ENCODE measurements at places on chromosomes 4 and X. TPM values are rescaled to one million over a fixed set of nuclear protein-coding genes. Genes with fewer than 3 reads are reported as not detected.

CRLF2 gene
- total RNA-seq = 1.3 TPM

NR3C2 gene
- 14.6 TPM for total RNA-seq

TRIML1 gene
- not detected for total RNA-seq

CENPU gene
- 0.83 TPM for total RNA-seq

TMEM47 gene
- 172 TPM for total RNA-seq

GRCh38 chr4:21858971-21859370 lies 89.6 kb downstream of the KCNIP4 start:
- DNase-seq = no peak

- no peak for DNase-seq
Observed at GRCh38 chr4:14095831-14096230, 468.3 kb upstream of the BOD1L1 start.

DNA sequence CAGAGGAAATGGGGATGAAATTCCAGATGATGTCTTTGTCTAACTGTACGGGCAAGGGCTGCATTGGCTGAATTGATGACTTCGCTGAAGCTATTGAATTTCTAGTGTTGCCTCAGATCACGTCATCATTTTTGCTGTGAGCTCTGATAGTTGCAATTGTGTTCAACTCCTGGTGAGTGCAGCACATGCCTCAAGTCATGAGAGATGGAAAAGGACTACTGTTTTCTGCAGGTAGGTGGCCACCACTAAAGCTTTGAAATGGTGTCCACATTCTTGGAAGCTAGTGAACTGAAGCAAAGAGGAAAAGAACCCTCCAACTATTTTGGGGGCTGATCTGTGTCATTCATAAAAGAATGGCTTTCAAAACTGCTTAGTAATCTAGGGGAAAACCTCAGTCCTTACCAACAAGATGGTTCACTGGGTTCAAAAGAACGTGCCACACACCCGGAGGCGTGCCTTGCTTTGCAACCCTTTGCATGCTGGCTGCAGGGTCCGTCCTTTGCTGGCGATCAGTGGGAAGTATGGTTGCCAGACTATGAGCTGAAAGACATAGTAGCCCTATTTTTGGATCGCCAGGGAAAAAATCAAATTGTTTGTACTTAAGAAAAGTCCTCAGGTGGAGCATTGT lies 88.1 kb upstream of the STOX2 start:
- DNase-seq = no peak

DNA sequence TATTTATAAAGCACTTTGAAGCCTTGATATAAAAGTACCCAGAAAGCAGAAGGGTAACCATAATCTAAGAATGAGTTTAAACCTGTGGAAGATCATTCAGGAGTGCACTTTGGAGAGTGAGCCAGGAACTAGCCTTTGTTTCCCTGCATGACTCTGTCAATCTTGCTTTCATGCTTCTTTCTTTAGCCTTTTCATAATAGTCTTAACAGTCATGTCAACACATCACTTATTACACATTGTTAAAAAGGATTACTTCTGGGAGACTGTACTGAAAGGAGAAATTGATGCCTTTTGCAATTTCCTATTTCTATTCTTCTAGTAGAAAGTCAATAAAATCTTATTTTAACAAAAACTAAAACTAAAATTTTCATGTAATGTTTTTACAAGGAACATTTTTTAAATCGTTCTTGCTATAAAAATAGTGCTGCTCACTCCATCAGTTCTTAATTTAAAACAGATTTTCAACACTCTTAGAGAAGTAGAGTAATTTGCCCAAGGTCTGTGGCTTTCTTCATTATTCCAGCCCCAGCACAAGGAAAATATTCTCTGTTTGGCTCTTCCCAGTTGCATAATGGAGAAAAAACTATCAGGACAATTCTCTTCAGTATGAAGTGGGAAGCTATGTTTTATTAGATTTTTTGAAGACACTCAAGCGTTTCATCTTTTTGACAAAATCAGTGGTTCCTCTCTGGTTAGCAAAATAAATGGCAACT lies 35.4 kb upstream of the SPP1 start:
- no peak for DNase-seq

GRCh38 chr4:89101256-89102161 lies 9.8 kb upstream of the TIGD2 start:
- DNase-seq = no peak

GRCh38 chr4:85854546-85854945 lies 379.6 kb downstream of the ARHGAP24 start:
- no peak for DNase-seq

GRCh38 chr4:114606245-114606644 lies 7.6 kb downstream of the UGT8 start:
- no peak for DNase-seq

- DNase-seq = no peak
Observed at GRCh38 chr4:167713756-167714155, 378.6 kb upstream of the ANXA10 start.

All from esophagus muscularis mucosa (tissue), 4 donors.